Gastrocnemius medialis (tissue), 4 donors: ENCODE measurements at places on chromosomes 5 and 9. TPM values are rescaled to one million over a fixed set of nuclear protein-coding genes. Genes with fewer than 3 reads are reported as not detected.

Gene CIZ1
- total RNA-seq, result 50.7 TPM

DNA sequence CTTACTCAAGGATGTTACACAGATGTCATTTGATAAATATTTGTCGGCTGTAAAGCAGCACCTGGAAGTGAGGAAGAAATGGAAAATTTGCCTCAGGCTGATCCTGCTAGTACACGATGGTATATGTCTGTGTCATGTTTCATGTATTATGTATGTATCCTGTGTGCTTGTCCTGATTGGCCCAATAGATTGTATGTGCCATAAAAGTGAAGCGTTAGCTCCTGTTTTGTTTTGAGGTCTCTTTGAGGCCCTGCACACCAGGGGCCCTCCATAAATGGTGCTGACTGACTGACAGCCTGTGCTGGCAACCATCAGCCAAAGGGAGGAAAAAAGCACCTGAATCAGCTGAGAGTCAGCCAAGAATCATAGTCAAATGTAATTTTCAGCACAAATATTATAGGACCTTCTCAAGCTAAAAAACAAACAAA is 11.8 kb upstream of the LNPEP start:
- DNase-seq, result no peak
- peaks cover 29% of the 10 kb centered on the region for H3K4me1 ChIP-seq
- H3K27me3 ChIP-seq, result no peaks in the 10 kb centered on the region
- H3K36me3 ChIP-seq, result no peaks in the 10 kb centered on the region

Gene PPP3R2
- total RNA-seq, result not detected

Gene MYO10
- 7.2 TPM for total RNA-seq

Gene PSIP1
- 21.3 TPM for total RNA-seq

Gene ZNF484
- 4.4 TPM for total RNA-seq

- H3K4me3 ChIP-seq, result no peak overlapping the region
- H3K36me3 ChIP-seq, result no peaks in the 10 kb centered on the region
- DNase-seq, result no peak
- no peaks in the 10 kb centered on the region for H3K4me1 ChIP-seq
- no peak overlapping the region for H3K27ac ChIP-seq
- H3K27me3 ChIP-seq, result no peaks in the 10 kb centered on the region
These were observed 378.3 kb downstream of the CDH9 start for GRCh38 chr5:26660116-26660515.

GRCh38 chr5:145495741-145496140 is 339.4 kb downstream of the PRELID2 start:
- H3K27me3 ChIP-seq, result no peaks in the 10 kb centered on the region
- H3K4me1 ChIP-seq, result no peaks in the 10 kb centered on the region
- DNase-seq, result no peak

DNA sequence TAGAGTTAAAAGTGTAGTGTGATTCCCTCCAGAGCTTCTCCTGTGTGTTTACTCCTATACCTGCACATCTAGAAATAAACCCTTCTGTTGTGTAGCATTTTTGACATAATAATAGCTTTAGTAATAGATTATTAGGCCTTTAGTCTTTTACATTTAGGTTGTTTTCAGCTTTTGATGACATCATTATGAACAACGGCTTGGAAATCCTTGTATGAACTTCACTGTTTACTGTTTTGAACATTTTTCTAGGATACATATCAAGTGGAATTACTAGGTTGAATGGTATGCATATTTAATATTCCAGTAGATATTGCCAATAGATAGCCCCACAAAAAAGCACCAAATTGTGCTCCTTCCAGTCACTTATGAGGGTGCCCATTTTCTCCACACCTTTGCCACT is 174.0 kb downstream of the ARHGAP26 start:
- no peak overlapping the region for H3K27ac ChIP-seq
- no peaks in the 10 kb centered on the region for H3K36me3 ChIP-seq
- peaks cover 16% of the 10 kb centered on the region for H3K4me1 ChIP-seq
- no peak for DNase-seq
- no peaks in the 10 kb centered on the region for H3K27me3 ChIP-seq
- H3K4me3 ChIP-seq, result no peak overlapping the region

- H3K27me3 ChIP-seq, result no peaks in the 10 kb centered on the region
- H3K27ac ChIP-seq, result no peak overlapping the region
- no peak for DNase-seq
- no peaks in the 10 kb centered on the region for H3K36me3 ChIP-seq
These were observed 44.6 kb upstream of the ALDH1B1 start for GRCh38 chr9:38347946-38348345.

Gene AGXT2
- total RNA-seq, result 0.20 TPM

Gene MYOT
- total RNA-seq, result 292 TPM

Gene SRA1
- total RNA-seq, result 34.1 TPM

DNA sequence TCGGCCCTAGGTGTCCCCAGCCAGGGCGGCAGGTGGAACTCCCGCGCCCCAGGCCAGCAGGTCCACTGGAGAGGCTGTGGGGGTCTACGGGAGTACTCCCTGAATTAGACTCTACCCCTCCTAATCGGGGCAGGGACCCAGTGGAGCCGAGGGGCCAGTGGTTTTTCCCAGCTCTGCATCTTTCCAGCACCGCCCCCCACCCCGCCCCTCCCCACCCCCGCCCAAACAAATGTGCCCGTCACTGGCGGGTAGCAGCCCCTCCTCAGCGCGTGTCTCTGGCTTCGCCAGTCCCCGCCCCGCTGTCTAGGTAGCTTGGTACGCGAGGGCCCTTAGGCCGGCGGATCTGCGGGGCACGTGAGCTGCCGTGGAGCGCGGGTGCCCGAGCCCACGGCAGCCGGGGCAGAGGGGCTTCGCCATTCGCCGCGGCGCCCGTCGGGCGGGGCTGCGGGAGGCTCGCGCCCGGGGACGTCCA is 7.0 kb downstream of the UNC5A start:
- DNase-seq, result no peak
- H3K4me3 ChIP-seq, result no peak overlapping the region
- H3K27ac ChIP-seq, result no peak overlapping the region
- H3K27me3 ChIP-seq, result peaks cover 45% of the 10 kb centered on the region
- H3K36me3 ChIP-seq, result no peaks in the 10 kb centered on the region

Gene GOLGA2
- 68.9 TPM for total RNA-seq

Gene FCN2
- total RNA-seq, result not detected

Gene UGCG
- 9.1 TPM for total RNA-seq

GRCh38 chr5:2178071-2178477 is 295.3 kb upstream of the IRX4 start:
- H3K4me3 ChIP-seq, result no peak overlapping the region
- H3K27me3 ChIP-seq, result no peaks in the 10 kb centered on the region
- no peaks in the 10 kb centered on the region for H3K4me1 ChIP-seq
- no peak for DNase-seq

Gene PCDHAC1
- total RNA-seq, result 0.13 TPM

DNA sequence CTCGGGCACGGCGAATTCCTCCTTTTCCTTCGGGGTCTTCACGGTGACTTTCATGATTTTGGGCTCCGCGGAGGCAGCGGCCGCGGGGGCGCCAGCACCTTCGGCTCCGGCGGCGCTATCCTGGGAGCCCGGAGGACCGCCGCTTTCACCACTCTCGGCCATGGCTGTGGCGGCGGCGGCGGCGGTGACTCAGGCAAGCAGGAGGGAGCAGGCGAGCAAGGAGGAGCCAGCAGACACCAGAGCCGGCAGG is 315 bp downstream of the UBQLN1 start:
- H3K27me3 ChIP-seq, result no peaks in the 10 kb centered on the region
- peaks cover 30% of the 10 kb centered on the region for H3K4me1 ChIP-seq
- peak overlapping the region; percentile 98 for H3K27ac ChIP-seq
- no peaks in the 10 kb centered on the region for H3K36me3 ChIP-seq

Gene NR5A1
- not detected for total RNA-seq

DNA sequence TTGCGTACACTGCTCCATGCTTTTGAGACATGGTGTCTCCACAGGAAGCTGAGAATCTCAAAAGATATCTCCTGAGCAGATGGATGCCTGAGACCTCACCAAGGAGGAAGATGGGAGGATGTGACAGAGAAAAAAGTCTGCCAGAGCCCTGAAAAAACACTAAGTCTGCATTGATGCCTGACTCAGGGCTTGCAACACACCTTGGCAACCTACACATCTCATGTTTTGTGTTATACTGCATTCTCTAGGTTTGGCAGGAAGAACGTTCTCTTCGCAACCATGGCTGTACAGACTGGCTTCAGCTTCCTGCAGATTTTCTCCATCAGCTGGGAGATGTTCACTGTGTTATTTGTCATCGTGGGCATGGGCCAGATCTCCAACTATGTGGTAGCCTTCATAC is 19.2 kb downstream of the SLC22A4 start:
- no peaks in the 10 kb centered on the region for H3K27me3 ChIP-seq
- DNase-seq, result no peak
- no peak overlapping the region for H3K27ac ChIP-seq
- no peak overlapping the region for H3K4me3 ChIP-seq
- H3K36me3 ChIP-seq, result no peaks in the 10 kb centered on the region

DNA sequence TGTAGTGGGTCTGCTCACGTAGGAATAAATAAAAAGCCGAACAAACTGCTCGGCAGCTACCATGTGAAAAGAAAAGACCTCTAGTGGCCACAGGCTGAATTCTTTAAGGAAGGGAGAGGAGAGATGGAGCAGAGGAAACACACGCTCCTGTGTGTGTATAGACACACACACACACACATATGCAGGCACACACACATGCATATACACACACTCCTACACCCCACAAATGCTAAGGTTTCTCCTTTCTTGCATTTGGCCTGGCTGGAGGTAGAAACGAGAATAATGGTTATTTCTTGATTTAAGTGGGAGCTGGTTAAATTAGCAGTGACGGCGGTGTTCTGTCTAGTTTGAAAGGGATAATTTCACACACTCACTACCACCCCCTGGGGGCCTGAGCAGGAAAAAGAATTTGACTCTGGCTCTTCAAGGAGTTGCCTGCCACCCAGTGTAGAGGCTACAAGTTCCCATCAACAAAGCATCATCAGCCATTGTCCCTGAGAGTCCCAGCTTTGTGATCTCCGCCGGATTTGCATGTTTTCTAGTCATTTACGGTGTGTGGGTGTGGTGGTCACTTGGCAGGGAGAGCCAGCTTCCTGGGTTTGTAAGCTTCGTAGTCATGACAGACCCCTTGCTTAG is at the start of gene INSYN2B:
TSS of gene INSYN2B (minus strand) at position 78 of the 636 bp plus-strand sequence. CDS start 96,597 bp downstream, outside the sequence.
- H3K4me1 ChIP-seq, result no peaks in the 10 kb centered on the region
- no peaks in the 10 kb centered on the region for H3K27me3 ChIP-seq
- no peak within 1 kb of the TSS for H3K27ac ChIP-seq
- H3K36me3 ChIP-seq, result no peaks in the 10 kb centered on the region
- DNase-seq, result no peak

GRCh38 chr5:77181596-77182304 is 28.7 kb upstream of the PDE8B start:
- DNase-seq, result peak; percentile 18
- no peak overlapping the region for H3K27ac ChIP-seq
- H3K4me1 ChIP-seq, result peaks cover 7% of the 10 kb centered on the region
- H3K27me3 ChIP-seq, result peaks cover 20% of the 10 kb centered on the region

- no peaks in the 10 kb centered on the region for H3K27me3 ChIP-seq
- no peak for DNase-seq
- no peaks in the 10 kb centered on the region for H3K4me1 ChIP-seq
These were observed at the start of gene GLRA1 for GRCh38 chr5:151924564-151925301. GLRA1 (minus strand) TSS chr5:151924851; CDS start chr5:151924549, 302 bp downstream.

DNA sequence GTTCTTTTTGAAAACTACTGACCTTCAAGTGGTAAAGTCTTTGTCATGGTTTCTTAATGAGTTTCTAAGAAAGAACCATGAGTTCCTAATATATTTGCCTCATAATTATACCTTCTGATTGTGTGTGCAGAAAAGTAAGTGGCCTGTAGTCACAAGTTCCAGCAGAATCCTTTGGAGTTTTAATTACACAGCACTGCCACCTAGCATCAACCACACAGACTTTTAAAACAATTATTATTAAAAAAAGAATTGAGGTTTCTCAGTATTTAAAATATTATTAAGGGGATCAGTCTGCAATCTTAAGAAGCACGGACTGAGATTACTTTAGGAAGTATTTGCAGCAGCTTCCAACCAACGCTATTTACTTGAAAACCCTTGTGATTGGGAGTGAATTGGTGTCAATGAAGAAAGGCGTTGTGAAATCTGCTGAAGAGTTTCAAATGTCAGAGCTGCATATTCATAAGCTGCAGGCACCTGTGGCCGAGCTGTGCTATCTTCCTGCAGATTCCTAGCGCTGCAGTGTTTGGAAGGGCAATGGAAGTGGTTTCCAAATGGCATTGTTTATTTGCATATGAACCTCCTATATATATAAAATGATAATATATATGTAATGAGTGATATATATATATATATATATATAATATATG is 1074.2 kb upstream of the WWC1 start:
- no peak for DNase-seq
- no peak overlapping the region for H3K27ac ChIP-seq
- H3K36me3 ChIP-seq, result no peaks in the 10 kb centered on the region
- H3K4me3 ChIP-seq, result no peak overlapping the region

DNA sequence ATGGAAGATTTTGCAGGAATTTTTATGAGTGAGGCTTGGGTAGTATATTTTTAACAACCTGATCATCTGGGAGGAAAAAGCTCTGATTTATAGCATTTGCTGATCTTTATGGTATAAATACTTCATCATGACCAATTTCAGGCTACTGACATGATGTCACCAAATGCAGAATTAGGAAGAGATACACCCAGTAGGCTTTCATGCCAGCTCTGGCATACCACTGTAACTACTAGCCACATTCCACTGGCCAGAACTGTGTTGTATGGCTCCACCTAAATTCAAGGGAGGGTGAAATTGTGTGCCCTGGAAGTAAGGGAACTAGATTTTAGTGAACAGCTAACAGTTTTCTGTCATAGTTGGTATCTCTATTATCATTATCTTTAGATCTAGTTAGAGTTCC is 17.6 kb downstream of the AP3S1 start:
- no peak overlapping the region for H3K4me3 ChIP-seq
- no peak overlapping the region for H3K27ac ChIP-seq
- H3K4me1 ChIP-seq, result peaks cover 35% of the 10 kb centered on the region
- H3K36me3 ChIP-seq, result no peaks in the 10 kb centered on the region
- no peak for DNase-seq
- H3K27me3 ChIP-seq, result no peaks in the 10 kb centered on the region

GRCh38 chr5:148687427-148687826 is 33.1 kb upstream of the HTR4 start:
- no peaks in the 10 kb centered on the region for H3K4me1 ChIP-seq
- DNase-seq, result no peak
- H3K4me3 ChIP-seq, result no peak overlapping the region
- no peak overlapping the region for H3K27ac ChIP-seq
- H3K36me3 ChIP-seq, result no peaks in the 10 kb centered on the region
